AG10803 (cell line): ENCODE measurements at places on chromosomes 11 and 22.

DNA sequence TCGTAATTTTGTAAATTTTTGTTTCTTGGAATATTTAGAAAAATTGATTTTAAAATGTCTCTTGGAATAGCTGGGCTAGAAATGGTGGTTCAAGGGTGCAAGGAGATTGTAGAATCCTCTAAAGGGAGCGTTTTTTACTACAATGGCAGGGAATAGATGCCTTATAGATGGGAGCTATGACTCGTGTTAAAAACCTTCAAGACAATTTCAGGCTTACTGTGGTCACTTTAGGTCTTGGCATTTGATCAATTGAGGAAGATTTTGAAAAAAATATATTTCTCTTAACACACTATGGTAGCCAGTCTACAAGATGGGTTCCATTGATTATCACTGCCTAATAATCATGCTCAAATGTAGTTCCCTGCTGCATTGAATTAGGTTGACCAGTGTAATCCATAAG is 25.0 kb downstream of the METTL15 start:
- peak; percentile 5 for DNase-seq

GRCh38 chr11:47415091-47415854 is 6.9 kb downstream of the SLC39A13 start:
- no peak for DNase-seq

DNA sequence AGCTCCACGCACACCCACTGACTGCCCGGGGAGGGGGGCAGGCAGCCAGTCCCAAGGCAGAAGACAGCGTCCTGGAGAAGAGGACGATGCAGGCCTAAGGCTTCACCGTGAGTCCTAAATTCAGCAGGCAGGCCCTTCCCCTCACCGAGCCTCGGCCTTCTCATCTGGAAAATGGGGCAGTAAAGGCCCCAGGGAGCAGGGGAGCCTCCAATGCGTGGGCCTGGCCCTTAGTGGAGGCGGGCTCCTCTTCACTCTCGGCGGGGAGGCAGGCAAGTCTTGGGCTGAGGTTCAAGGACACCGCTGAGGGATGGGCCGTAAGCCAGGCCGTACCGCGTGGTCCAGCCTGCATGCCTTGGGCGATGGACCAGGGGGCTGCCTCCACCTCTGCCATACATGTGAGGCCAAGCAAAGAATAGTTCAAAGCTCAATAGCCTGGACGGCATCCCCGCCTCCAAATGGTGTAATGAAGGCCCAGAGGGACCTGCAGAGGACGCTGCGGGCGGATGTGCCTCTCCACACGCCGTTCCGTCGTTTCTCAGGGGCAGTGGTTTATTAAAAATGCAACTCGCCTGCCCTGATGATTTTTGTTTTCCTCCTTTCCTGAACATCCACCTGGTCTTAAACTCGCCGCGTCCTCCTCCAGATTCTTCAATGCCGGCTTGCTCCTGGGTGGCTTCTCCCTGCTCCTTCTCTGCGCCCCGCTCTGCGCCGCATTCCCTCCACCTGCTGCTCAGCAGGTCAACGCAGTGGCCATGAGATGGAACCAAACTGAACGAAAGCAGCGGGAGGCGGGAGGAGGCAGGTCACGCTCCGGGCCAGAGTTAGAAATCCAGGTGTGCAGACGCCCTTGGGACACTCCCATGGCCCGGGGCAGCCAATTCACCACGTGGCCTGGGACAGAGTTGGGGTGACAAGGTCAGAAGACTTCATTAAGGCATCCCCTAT is 627.8 kb downstream of the TBC1D22A start:
- DNase-seq: no peak

DNA sequence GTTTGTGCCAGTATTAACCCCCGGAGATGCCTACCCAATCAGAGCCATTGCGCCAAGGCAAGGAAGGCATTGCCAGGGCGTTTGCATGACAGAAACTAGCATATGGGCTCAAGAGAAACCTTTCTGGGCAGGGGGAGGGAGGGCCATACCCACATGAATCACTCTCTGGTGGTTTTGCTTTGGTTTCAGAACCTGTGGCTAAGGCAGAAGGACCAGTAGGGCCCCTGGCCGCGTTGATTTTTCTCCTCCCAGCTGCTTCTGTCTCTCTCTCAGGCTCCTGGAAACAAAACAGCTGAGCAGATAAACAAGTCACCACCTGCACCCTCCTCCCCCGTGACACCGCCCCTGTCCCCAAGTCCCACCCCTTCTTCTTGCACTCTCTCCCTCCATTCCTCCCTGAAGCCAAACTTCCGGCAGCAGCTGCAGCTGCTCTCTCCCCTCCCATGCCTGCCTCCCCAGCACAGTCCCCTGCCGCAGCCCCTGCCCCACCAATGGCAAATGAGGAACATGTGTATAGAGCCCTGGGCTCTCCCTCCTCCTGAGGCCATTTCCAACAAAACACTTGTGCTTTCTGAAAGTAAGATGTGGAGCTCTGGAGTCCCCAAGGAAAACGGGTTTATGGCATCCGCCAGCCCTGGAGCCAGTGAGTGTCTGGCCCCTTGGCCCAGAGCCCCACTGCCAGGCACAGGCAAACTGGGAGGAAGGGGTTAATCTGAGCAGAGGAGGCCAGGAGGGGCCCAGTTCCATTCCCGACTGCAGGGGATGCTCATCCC is 39.0 kb upstream of the ADA2 start:
- DNase-seq: peak; percentile 4

DNA sequence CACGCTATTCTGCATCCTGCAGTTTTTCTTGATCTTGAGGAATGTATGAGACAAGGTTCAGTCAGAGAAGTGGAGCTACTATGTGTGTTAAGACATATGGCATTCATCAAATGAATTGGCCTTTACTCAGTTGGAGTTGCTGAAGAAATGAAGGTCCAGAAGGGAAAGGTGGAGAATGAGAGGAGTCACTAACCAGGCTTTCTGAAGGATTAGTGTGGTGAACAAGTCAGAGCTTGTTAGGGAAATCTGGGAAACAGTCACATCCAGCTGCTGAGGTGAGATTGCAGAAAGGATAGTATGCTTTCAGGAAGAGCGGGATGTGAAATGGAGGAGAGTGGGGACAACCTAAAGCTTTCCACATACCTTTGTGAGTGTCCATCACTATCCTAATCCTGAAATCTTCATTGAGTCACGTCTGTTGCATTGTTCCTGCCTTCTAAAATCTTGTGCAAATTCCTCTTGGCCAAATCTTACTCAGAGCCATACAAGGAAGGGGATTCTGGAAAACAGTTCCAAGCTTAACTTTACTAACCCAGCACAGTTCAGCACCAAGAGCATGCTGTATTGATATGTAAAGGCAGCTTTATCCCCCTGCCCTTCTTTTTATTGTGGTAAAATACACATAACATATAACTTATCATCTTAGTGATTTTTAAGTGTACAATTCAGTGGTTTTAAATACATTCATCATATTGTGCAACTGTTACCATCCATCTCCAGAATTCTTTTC is 11.4 kb upstream of the PITPNB start:
- peak; percentile 27 for DNase-seq

DNA sequence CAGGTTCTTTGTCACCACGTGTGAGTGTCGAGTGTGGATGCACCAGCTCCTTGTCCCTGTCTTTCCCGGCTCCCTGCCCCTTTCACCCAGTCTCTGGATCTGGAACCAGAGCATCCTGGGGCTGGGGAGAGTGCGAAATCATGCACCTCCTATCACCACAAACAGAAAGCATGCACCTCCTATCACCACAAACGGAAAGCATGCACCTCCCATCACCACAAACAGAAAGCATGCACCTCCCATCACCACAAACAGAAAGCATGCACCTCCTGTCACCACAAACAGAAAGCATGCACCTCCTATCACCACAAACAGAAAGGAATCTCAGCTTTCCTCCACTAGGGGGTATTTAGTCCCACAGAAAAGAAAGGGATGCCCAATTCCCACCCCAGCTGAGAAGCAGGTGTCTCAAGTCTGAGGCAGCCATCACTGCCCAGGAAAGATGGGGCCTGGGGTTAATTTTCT is 5.9 kb upstream of the GLB1L3 start:
- peak; percentile 16 for DNase-seq

- peak; percentile 41 for DNase-seq
Measured at GRCh38 chr11:27012234-27012921, 18.5 kb downstream of the FIBIN start.

- no peak for DNase-seq
Measured at GRCh38 chr11:107564877-107565218, 687 bp downstream of the ALKBH8 start.

- peak; percentile 95 for DNase-seq
Measured at GRCh38 chr22:28582806-28583205, 96.8 kb downstream of the TTC28 start.

GRCh38 chr11:2248762-2249161 is 21.6 kb downstream of the ASCL2 start:
- no peak for DNase-seq

DNA sequence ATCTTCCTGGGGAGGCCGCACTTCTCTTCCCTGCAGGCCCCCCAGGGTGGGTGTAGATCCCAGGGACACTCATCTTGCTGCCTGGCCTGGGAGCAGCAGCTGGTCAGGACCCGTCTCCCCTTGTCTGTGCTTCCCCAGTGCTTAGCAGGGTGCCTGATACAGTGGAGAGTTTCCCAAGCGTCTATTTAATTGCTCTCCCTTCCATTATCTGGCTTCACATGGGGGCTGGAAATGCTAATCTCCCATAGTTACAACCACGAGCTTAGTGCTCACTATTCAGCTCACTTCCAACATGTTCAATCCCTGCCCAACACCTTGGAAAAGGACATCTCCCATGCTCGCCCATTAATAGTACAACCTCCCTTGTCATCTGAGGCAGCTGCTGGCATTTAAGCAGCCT is 100.5 kb downstream of the DSCAML1 start:
- DNase-seq: no peak

- DNase-seq: no peak
Measured at GRCh38 chr22:19827341-19828034, 27.2 kb downstream of the GNB1L start.

DNA sequence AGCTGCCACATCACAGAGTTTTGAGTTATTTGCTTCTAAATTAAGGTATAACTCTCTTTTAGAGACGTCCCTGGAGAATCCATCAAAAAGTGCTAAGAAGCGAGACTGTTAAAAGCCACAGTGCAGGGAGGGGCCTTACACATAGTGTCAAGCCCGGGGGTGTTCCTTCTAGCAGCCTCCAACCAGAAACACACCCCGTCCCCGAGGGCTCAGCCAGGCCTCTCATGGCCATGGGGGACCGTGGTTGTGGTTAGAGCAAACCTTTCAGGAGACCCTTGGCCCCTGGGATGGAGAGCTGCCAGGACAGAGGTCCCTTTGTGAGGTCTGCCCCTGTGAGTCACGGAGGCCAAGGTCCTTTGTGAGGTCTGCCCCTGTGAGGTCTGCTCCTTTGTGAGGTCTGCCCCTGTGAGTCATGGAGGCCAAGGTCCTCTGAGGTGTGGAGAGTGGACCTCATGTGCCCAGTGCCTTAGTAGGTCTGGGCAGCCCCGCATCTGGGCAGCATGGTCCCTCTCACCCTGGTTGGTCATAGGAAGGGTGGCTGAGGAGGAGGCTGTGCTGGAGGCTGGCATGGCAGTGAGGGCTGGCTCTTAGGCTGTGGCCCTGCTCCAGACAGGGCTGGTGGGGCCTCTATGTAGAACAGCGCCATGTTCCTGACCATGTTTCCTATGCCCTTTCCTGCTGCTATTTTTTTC is 5.4 kb downstream of the GNAZ start:
- DNase-seq: no peak

GRCh38 chr11:114345575-114346222 is 49.5 kb downstream of the NNMT start:
- DNase-seq: no peak

- DNase-seq: no peak
Measured at GRCh38 chr11:105696000-105696399, 86.1 kb downstream of the GRIA4 start.
